ENCODE measurements at places on chromosomes 16 and 17.

DNA sequence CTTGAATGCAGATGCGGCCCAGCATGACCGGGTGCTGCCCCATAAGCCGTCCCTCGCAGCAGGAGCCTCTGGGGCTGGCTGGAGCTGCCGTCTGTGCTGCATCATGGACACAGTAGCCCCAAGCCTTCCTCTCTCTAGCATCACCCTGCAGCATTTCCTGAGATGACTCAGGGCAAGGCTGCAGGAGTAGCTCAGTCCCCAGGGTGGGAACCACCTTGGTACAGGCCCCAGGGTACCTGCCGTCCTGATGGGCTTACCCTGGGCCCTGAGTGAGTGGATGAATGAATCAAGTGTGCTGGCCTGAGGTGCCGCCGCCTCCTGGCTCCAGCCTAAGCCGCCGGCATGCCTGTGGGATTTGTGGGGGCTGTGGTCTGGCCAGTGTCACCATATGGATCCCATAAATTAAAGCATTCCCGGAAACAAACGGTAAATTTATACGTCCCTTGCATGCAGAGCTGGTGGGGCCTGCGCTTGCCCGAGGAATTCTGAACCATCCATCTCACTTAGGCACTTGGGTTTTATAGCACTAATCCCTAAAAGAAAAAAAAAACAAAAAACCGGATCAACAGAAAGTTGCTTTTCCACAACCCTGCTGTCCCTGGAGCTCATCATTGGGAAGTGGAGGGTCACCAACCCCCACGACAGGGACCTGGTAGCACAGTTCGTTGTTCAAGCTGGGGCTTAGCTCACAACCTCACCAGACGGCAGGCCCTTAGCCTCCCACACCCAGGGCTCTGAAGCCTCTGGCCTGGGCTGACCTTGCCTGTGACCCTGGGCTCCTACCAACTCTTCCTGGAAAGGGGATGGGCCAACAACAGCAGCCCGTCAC is 242.6 kb upstream of the CIBAR2 start:
- DNase-seq, result peak; percentile 88

DNA sequence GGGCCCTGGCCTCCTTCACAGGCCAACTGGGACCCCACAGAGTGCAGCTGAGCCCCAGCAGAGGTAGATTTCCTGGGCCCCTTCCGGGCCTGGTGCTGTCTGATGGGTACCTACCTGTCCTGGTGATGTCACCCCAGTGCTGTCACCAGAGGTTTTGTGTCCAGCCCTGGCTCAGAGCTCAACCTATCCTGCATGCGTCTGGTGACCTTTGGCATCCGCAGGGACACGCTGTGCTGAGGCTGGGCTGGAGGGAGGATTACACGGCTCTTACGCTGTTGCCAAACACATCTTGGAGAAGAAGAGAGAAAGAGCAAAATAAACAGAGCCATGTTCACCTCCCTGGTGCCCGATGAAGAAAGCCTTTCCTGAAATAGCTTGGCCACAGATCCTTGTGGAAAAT is 70.6 kb upstream of the MED9 start:
- DNase-seq, result no peak

DNA sequence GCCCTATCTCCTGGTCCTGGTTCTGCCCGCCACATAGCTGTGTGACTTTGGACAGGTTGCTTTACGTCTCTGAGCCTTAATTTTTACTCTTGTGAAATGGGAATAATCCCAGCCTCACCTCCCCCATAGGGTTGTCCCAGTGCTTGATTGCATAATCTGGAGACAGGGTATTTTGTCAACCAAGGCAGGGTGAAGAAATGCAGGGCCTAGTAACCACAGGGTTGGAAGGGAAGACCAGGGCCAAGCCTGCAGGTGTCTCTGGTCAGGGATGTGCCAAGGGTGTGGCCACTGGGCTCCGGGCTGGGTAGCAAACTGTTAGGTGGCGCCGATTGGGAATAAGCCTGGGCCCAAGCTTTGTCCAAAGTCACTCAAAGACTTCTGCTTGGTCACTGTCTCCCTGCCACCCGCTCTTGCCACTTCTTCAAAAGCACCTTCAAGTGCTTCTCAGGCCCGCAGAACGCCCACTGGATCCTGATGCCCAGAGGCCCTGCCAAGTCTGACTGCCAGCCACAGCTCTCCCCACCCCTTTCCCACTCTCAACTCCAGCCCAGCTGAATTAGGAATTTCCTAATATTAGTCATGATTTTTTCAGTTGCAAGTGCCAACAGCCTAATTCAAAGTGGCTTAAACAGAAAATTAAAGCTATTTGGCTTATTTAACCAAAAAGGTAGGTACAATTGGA is 20.6 kb upstream of the COL1A1 start:
- peak; percentile 78 for DNase-seq

- no peak for DNase-seq
These were observed 80.5 kb downstream of the TEX14 start for GRCh38 chr17:58611331-58611730.

GRCh38 chr17:9002227-9002605 is 19.1 kb upstream of the NTN1 start:
- DNase-seq, result no peak

GRCh38 chr17:80664217-80664790 is 119.7 kb downstream of the RPTOR start:
- peak; percentile 13 for DNase-seq

DNA sequence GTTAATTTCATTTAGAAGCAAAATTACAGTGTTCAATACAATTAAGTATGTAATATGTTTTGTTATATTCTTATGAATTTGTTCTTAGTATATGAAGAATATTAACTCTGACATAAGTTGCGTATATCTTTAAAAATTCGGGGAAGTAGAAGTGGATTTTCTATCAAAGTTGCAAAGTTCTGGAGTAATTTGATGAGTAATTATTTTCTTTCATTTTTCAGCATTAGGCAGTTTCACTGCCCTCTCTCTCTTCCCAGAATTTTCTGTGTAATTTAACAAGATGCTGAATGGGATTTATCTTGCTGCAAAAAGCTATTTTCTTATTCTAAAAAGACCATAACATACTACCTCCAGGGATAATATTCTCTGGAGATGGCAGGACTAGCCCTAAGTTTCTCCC is 8.9 kb upstream of the CCL18 start:
- DNase-seq, result no peak

DNA sequence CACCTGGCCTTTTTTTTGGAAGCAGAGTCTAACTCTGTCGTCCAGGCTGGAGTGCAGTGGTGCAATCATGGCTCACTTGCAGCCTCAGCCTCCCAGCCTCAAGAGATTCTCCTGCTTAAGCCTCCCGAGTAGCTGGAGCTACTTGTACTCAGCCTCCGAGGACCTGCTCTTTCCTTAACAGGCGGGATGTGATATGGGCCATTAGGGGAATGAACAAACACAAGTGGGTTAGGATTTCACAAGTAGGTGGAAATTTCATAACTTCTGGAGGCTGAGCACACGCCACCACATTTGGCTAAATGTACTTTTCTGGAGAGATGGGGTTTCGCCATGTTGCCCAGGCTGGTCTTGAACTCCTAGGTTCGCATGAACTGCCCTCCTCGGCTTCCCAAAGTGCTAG is 4.1 kb downstream of the PAM16 start:
- DNase-seq, result no peak

DNA sequence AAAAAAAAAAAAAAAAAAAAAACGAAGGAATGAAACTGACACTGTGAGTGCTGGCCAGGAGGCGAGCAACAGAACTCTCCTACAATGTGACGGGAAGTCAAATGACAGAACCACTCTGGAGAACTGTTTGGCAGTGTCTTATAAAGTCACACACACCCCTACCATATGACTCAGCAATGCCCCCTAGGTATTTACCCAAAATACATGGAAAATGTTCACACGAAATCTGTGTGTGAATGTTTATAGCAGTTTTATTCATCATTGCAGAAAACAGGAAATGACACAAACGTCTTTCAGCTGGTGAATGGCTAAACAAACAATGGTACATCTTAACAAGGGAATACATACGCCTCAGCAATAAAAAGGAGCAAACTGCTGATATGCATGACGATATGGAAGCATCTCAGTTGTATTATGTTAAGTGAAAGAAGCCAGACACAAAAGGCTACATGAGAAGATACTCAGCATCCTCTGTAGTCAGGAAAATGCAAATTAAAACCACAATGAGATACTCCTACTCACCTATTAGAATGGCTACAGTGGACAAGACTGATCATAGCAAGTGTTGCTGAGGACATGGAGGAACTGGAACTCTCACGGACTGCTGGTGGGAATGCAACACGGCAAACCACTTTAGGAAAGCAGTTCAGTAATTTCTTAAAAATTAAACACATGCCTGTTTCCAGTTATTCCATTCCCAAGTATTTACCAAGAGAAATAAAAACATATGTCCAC is 74.7 kb downstream of the TBC1D16 start:
- no peak for DNase-seq

- no peak for DNase-seq
These were observed 207.1 kb downstream of the ZFHX3 start for GRCh38 chr16:72840631-72841381.

- DNase-seq, result peak; percentile 79
These were observed 41.0 kb downstream of the STAT5A start for GRCh38 chr17:42329025-42329976.

GRCh38 chr17:78515480-78515879 is 61.7 kb downstream of the DNAH17 start:
- no peak for DNase-seq

DNA sequence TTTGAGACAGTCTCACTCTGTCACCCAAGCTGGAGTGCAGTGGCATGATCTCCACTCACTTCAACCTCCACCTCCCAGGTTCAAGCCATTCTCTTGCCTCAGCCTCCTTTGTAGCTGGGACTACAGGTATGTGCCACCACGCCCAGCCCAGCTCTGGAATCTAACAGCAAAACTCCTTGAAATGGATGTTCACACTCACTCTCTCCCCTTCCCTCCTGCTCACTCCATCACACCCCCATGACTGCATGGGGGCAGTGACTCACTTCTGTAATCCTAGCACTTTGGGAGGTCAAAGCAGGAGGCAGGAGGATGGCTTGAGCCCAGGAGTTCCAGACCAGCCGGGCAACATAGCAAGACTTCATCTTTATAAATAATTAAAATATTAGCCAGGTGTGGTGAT is 11.1 kb upstream of the TFAP4 start:
- DNase-seq, result no peak

DNA sequence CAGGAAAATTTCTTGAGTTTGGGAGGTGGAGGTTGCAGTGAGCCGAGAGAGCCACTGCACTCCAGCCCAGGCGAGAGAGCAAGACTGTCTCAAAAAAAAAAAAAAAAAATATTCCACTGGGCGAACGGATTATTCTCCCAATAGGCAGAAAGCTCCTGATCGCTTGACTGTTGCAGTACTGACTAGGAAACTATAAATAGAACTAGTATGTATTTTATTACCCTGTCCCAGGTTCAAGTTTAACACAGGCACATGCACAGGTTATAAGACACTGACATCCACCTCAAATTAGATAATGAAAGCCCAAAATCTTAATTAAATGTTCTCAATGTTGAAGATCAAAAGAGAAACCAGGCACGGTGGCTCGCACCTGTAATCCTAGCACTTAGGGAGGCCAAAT is 11.5 kb downstream of the PARN start:
- no peak for DNase-seq

DNA sequence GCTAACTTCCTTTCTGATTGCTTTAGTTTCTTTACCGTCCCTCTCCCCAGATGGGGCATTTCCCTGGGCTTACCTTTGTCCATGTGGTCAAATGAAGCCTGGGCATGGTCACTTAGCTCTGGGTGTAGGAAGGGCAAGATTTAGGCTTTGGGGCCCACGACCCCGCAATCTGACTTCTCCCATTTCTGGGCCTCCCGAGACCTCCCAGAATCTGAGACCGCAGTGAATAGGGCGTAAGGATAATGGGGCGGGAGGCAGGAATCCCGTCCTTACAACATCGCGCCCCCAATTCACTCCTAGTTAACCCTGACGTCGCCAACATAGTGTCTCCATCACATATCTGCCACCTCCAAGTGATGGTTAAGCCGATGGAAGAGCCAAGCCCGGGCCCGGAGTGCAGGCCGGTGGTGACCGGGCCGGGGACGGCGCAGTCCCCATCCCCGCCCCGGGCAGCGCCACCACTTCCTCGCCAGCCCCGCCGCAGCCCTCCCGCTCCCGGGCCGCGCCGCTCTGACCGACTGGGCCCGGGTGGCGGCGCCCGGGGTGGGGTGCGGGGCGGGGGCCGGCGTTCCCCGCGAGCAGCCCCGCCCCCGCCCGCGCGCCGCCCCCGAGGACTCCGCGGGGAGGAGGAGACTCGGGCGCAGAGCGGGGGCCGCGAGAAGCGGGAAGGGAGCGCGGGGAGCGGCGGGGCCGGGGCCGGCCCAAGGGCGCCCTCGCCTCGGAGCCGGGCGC is at the start of gene RHBDL3:
Gene RHBDL3 (plus strand): TSS at position 641 of the 732 bp plus-strand sequence. CDS start 358 bp downstream, outside the sequence.
- DNase-seq, result peak; percentile 45

GRCh38 chr17:65560628-65561451 is 608 bp downstream of the AXIN2 start:
- peak; percentile 63 for DNase-seq

DNA sequence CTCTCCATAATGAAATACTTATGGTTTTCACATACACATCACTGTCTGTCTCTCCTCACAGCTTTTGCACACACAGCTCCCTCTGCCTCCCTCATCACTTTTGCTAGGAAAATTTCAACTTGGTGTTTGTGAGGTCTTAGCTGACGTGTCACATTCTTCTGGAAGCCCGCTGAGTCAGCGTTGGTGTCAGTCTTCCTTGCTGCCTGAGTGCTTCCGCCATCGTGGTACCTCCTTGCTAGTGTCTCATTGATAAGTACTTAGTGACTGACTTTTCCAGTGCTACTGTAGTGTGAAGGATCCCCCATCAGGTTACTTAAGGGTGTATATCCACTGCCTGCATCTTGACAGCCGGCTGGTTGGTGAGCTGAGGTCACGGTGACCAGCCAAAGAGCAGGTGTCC is 33.5 kb downstream of the CA10 start:
- no peak for DNase-seq

DNA sequence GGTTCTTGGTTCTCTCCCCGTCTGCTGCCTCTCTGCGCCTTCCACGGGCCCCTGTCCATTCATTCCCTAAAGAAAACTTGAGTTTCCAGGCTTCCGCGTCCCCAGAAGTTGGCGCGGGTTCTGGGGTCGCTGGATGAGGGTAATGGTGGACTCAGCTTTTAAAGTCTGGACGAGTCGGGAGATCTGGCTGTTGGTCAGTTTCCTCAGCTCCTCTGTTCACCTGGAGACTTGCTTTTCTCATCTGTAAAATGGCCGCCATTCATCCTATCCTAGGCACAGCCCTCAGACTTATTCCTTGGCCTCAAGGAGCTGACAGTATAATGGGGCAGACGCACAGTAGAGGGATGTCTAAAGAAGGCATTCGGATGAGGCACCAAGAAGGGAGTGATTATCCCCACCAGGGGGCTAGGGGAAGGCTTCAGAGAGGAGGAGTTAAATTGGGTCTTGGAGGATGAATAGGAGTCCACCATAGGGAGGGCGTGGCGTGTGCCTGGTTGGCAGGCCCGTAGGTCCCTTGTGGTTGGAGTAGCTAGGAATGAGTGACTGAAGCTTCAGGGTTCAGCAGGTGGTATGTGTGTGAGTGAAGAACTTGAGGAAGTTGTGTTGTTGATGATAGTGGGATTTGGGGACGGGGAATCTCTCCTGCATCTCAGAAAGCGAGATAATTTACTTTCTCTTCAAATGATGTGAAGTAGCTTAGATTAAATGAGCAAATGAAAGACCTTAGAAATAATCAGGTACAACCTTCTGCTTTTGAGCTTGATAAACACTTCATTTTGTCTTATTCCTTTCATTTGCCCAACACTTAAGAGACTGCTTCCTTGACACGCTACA is 652 bp downstream of the VPS35L start:
- DNase-seq, result peak; percentile 18
